Panc1 (cell line): ENCODE measurements at places on chromosomes 3 and 15.

DNA sequence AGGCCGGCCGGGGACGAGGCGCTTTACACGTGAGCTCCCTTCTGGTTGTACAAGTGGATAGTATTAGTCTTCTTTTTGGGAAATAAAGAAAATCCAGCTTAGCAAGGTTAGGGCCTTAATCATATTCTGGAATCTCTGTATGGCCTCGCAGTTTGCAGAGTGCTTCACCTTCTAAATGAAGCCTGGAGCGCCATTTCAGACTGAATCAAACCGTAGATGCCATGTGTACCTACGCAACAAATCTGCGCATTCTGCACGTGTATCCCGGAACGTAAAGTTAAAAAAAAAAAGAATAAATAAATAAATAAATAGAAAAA, 322 bp upstream of the P3H2 start:
- peak; percentile 73 for DNase-seq

DNA sequence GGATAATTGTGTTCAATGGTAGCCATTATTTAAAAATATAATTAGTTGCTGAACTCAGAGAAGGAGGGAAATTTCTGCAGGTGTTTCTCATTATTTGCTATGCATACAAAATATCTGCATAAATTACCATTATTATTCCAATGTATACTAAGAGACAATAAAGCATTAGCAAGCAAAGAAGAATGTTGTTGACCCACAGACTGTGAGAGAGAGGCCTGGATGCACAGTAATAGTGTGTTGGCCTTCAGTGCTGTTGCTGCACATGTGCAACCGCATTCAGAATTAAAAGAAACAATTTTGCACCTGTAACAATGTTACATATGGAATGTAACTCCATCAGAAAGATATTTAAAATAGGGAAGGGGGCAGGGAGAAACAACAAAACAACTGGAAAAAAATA, 155.6 kb upstream of the KCNH8 start:
- no peak for DNase-seq

- no peak for DNase-seq
Measured at GRCh38 chr3:175200391-175201095, 341.4 kb downstream of the NAALADL2 start.

GRCh38 chr3:17009826-17010225, 125.1 kb downstream of the PLCL2 start:
- DNase-seq: no peak

DNA sequence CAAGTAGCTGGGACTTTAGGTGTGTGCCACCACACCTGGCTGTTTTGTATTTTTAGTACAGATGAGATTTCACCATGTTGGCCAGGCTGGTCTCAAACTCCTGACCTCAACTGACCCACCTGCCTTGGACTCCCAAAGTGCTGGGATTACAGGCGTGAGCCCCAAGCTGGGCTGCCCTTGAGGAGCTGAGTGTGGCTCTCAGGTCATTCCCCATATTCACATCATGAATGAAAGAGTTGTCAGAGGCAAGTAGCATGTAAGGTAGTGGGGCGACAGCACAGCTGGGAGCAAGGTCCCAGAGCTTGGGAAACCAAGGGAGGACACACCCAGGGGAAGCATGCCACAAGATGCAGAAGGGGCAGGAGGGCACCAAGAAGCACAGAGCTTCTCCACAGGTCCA, 4.9 kb downstream of the CCDC71 start:
- DNase-seq: no peak

- no peak for DNase-seq
Measured at GRCh38 chr3:117734496-117734895, 1024.9 kb downstream of the TUSC7 start.

GRCh38 chr3:49711489-49711888, 8.0 kb downstream of the AMIGO3 start:
- no peak for DNase-seq

- DNase-seq: no peak
Measured at GRCh38 chr15:67059127-67059553, 6.3 kb upstream of the SMAD3 start.

DNA sequence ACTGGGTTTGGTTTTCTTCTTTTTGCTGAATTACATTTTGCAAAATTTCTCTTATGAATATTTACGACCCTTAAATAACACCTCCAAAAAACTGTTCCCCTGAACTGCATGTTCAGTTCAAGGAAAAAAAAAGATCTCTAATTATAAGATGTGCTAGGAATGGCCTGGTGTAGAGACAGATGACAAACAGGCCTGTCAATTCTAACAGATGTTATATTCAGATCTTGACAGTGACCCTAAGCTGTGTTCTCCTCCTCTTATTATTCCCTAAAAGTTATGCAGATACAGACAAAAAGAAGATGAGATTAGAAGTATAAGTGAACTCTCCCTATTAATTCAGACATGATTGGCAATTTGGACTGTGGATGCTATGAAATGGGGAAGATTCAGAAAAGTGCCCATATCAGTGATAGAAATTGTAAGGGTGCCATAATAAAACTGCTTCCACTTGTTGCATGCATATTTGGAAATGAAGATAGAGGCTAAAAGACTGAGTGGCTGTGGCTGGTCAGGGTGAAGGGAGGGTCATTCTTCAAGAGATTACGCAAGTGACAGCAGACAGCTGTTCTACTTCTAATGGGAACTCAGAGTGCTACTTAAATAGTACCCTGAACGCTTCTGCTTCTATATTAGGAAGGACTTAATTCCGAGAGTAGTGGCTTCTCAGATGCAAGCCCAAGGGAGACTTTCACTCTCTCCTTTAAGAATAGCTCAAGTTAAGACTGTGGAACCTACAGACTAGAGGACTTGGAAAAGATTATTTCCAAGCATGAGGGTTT, 75.5 kb downstream of the ADAMTS9 start:
- DNase-seq: no peak

DNA sequence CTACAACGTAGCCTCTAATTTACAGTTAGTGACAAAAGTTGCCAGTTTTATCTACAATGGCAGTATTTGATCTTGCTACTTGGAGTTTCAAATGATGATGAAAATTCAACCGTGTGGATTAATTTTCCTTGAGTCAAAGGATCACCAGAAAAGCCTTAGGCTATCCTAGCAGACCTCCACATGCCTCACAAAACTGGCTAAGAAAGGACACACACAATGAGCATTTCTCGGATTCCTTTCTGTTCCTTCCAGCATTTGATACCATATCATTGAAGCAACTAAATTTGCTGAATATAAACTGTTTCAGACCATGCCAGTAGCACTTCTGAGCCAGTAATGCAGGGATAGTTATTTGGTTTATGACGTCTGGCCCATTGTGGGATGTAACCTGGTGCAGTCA, 587.4 kb upstream of the MDFIC2 start:
- DNase-seq: no peak

- no peak for DNase-seq
Measured at GRCh38 chr3:165446555-165446954, 250.4 kb upstream of the SLITRK3 start.

- no peak for DNase-seq
Measured at GRCh38 chr3:64327100-64327804, 102.0 kb upstream of the PRICKLE2 start.

GRCh38 chr15:85289677-85290365, 90.6 kb upstream of the AKAP13 start:
- DNase-seq: peak; percentile 32

DNA sequence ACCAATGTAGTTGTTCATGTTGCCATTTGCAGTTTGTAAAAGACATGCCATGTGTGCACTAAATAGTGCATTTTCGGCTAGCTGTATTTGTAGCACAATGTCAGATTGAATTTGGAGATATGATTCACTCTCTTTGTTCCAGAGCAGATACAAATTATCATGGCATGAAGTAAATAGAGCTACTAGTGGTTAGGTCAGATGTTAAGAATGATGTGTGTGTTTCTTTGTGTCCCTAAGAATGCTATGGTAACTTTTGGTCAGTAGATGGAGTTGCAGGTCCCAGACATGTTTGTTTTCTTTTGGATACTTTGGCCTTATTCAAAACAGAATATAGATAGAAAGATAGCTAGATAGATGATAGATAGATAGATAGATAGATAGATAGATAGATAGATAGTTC, 595.8 kb downstream of the NLGN1 start:
- no peak for DNase-seq

GRCh38 chr15:71802770-71803169, 7.6 kb upstream of the NR2E3 start:
- no peak for DNase-seq

- no peak for DNase-seq
Measured at GRCh38 chr15:75727031-75727531, 14.4 kb upstream of the CSPG4 start.

GRCh38 chr3:173745952-173746682, 348.6 kb downstream of the NLGN1 start:
- no peak for DNase-seq

DNA sequence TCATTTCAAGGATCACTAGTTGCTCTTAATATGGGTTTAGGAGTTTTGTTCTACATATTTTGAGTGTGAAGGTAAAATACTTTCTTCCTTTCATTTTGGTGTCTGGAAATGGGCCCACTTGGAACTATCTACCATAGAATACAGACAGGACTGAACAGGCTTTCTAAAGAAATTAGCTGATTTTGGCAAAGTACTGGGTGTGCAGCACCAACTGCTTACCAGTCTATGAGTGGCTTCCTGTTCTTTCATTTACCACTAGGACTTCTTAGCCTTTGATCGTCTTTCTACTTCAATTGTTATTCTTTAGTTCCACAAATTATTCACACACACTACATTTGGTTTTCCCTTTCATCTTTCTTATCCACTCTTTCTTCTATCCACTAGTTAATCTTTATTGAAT, 1196.3 kb downstream of the ROBO1 start:
- DNase-seq: no peak

DNA sequence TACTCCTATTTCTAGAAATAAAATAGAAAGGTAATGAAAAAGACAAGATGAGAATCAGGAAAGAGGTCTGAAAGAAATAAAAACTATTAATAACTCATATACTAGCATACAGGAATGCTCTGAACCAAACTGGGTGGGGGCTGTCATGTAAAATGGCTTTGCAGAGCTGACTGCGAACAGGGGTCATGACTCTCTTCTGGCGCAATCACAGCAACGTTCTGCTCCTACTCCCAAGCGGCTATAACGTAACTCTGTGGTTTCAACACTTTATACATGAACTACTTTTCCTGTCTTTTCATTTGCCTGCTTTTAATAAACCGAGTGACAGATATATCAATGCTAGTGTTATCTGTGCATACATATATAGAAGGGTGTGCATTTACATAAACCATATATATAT, 116.7 kb downstream of the DLG1 start:
- no peak for DNase-seq

DNA sequence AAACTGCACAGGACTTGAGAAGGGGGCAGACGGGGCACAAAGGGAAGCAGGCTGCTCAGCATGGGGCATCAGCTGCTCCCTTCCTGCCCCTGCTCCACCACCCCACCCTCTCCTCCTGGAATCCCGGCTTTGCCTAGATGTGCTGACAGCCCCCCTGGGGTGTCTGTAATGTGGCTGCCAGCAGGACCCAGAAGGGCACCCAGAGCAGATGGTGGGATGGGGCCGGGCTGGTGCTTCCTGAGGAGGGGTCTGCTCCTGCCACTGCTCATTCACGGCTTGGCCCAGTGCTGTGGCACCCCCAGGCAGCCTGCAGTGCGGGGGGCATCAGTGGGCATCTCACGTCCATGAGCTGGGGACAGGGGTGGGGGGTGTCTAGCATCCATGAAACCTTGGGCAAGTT, 10.2 kb downstream of the H1-8 start:
- no peak for DNase-seq

- no peak for DNase-seq
Measured at GRCh38 chr3:14852717-14853116, 34.0 kb downstream of the FGD5 start.

GRCh38 chr3:151813799-151814198, at the start of gene AADAC:
AADAC (plus strand) TSS chr3:151814116; CDS start chr3:151814163, 47 bp downstream.
- no peak for DNase-seq

DNA sequence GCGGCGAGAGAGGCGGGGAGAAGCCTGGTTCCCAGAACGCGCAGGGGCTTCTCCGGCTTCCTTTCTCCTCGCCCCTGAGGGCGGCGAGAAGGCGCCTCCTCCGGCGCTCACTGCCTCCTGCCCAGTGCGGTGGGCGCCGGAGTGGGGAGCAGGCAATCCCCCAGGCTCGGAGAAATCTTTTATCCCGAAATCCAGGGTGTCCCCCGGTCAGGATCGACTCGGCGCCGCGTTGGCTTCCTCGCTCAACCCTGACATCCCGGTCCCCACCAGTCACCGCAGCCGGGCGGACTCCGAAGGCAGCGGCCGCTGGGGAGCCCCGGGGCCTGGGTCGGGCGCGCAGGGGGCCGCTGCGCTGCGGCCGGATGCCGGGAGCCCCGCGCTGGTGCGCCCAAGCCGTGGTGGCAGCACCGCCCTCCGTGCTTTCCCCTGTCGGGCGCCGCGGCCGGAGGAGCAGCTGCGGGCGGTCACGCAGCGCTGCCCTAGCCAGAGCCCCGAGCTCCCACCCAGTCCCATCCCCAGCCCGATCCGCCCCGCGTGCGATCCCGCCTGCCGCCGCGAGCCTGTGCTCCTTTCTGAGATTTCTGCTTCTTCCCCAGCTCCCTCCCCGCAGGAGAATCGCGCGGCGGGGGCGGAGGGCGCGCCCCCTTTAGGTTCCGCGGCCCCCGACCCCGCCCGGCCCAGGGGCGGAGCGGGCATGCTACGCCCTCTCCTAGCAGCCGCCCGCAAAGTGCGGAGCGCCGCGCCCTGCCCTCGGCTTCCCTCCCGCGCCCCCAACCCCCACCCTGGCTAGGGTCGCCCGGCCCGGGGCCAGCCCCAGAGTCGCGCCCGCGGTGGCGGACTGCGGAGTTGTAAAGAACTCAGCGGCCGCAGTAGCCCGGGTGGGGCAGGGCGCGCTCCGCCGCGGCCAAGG, 683 bp upstream of the CACNA2D3 start:
- DNase-seq: no peak

- DNase-seq: no peak
Measured at GRCh38 chr3:178036451-178037144, 499.6 kb upstream of the KCNMB2 start.

- DNase-seq: no peak
Measured at GRCh38 chr3:59006634-59007517, 42.9 kb downstream of the CFAP20DC start.

- no peak for DNase-seq
Measured at GRCh38 chr3:133328373-133328772, 71.5 kb upstream of the BFSP2 start.

- DNase-seq: no peak
Measured at GRCh38 chr3:5579946-5580345, 392.4 kb downstream of the EDEM1 start.

GRCh38 chr3:3110749-3111361, 681 bp upstream of the IL5RA start:
- DNase-seq: no peak

DNA sequence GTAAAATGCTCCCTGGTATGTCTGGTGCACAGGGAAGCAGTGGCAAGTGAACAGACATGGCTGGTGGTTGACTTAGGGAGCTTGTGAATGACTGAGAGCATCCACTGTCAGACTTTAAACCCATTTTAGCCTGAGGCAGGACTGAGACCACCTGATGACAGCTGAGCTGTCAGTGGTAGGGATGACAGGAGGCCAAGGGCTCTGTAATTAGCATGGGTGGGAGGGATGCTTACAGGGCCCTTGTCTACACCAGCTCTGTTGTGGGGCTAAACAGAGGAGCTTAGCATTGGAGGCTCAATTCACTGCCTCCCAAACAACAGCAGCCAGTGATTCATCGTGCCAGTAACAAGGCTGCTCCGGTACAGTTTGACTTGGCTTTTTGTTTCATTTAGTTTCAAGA, 169.4 kb downstream of the CHST2 start:
- DNase-seq: no peak
